Astrocyte of the cerebellum (primary cell): ENCODE measurements at places on chromosomes 5 and 9.

DNA sequence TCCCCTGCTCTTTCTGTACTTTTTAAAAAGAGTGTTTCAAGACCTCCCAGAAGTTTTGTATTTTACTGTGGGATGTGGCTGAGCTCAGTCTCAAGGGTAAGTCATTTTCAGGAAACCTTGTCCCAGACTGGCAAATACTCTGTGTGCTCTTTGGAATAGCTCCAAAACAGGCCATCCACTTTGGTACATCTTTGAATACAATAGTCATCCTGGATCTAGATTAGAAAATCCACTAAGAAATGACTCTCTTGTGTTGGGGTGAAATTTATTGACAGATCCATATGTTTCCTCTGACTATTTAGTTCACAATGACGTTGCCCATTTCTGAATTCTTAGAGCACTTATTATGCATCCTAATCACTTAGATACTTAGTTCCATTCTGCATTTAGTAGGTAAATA, 95.2 kb downstream of the PLCXD3 start:
- DNase-seq, result no peak

- DNase-seq, result peak; percentile 4
These were observed 59.4 kb upstream of the RAPGEF1 start for GRCh38 chr9:131799177-131799823.

GRCh38 chr5:134432677-134433359, 21.1 kb upstream of the CDKN2AIPNL start:
- no peak for DNase-seq

GRCh38 chr5:56610093-56610698, 205.2 kb upstream of the MAP3K1 start:
- no peak for DNase-seq

GRCh38 chr9:126794441-126794840, 10.4 kb upstream of the ZBTB43 start:
- no peak for DNase-seq

GRCh38 chr5:591746-592145, 20.4 kb upstream of the CEP72 start:
- no peak for DNase-seq

DNA sequence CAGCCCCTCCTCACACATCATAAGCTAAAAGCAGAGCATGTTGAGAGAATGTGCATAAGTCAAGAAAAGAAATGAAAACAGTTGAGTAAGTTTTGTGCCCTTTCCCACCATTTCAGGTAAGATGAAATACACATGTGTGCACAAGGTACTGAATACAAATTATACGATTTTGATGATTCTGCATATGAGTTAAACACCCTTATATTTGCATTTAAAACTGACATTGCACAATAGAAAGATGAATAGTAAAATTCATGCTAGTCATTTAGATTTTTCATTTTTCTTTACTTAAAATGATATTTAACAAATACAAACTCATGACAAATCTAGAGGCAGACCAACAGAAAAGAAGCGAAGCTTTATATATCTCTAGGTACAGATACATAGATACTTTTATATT, 24.9 kb upstream of the PSD2 start:
- no peak for DNase-seq

- DNase-seq, result no peak
These were observed 49.2 kb downstream of the COX7C start for GRCh38 chr5:86666981-86667380.

DNA sequence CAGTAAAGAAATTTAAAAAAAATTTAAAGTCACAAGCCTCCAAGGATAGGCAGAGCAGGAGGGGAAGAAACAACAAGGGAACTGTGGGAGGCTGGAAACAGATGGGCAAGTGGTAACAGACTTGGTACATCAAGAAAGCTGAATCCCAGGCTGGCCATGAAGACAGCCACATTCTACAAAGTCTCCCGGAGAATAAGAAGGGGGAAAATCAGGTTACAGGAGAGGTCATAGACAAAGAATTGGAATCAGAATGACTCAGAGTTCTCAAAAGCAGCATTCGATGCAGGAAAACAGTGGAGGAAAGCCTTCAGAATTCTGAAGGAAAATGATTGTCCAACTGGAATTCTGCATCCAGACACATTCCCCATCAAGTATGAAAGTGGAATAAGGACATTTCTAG, 129.7 kb downstream of the ADAMTS2 start:
- DNase-seq, result no peak

- no peak for DNase-seq
These were observed 16.8 kb upstream of the DAB2IP start for GRCh38 chr9:121634329-121635261.

GRCh38 chr9:131475956-131476776, 26.6 kb upstream of the POMT1 start:
- DNase-seq, result no peak

DNA sequence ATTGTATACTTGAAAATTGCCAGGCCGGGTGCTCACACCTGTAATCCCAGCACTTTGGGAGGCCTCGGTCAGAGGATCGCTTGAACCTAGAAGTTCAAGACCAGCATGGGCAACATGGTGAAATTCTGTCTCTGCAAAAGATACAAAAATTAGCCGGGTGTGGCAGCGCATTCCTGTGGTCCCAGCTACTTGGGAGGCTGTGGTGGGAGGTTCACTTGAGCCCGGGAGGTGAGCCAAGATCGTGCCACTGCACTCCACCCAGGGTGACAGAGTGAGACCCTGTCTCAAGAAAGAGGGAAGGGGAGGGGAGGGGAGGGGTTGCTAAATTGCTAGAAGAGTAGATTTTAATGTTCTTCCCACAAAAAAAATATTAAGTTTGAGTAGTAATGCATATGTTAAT, 53.2 kb downstream of the FNBP1 start:
- peak; percentile 43 for DNase-seq

DNA sequence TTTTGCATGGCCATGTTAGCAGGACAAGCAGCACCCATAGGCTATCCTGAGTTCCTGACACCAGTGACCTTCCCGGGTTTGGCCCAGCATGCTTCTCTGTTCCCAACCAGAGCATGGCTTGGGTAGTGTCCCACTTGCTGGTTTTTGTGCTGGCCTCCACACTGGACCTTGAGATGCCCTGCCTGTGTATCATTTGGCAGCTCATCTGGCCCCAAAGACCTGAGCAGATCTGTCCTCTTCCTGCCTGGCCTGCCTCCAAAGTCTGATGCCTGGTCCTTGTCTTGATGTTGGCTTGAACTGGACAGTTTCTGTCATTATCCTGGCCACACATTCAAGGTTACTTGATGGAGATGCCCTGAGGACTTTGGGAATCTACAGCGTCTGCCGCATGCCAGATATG, 590.7 kb upstream of the KLF4 start:
- DNase-seq, result no peak

- no peak for DNase-seq
These were observed 49.6 kb upstream of the PRDM9 start for GRCh38 chr5:23457780-23458179.

DNA sequence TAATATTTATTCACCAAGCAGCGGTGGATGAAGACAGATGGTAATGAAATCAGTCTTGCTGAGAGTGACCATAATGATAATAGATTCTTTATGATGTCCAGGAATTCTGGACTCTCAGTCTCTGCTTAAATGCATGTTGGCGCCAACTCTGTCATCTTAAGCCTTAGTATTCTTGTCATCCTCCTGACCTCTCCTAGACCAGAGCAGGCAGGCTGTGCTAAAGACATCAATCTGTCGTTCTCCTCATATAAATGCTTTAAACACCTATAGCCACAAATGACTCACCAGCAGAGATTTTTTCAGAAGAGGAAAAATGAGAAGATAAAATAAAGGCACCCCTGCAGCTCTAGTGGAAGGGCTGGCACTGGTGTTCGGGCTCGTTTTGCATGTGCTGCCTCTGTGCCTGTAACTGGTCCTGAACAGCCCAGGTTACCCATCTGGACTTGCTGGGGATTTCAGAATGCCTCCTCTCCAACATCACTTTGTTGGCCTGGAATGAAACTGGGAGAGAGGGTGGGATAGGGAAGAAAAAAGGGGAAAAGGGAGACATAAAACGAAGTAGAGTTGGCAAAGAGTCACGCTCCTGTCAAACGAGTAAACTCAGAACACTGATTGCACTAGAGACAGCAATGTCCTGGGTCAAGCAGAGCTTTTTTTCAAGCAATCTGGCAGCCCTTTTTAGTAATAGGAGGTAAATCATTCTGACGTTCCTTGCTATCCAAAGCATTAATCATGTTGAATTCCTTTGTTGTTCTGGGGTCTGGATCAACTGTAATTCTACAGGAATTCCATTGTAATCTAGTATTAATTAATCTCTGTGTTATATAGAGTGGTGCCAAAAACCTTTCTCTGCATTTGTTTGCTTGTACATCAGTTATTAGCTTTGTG, 195.5 kb upstream of the CLINT1 start:
- DNase-seq, result no peak

GRCh38 chr5:1217596-1218206, 7.5 kb upstream of the SLC6A18 start:
- DNase-seq, result no peak

DNA sequence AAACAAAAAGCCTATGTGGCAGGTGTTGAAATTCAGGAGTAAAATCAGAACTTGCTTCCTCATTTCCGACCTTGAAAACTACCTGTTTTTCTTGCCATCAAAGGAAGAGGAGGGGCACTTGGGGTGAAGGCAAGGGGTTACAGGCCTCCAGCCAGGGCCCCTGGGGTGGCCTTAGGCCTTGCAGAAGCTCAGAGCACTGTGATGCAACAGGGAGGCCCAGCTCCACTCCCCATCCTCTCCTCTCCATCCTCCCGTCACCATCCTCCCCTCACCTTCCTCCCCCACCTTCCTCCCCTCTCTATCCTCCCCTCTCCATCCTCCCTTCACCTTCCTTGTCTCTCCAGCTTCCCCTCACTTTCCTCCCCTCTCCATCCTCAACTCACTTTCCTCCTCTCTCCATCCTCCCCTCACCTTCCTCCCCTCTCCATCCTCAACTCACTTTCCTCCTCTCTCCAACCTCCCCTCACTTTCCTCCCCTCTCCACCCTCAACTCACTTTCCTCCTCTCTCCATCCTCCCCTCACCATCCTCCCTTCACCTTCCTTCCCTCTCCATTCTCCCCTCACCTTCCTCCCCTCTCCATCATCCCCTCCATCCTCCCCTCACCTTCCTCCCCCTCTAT, 111.6 kb downstream of the WNK2 start:
- no peak for DNase-seq

GRCh38 chr5:97728920-97729319, 545.9 kb upstream of the RIOK2 start:
- DNase-seq, result no peak

- DNase-seq, result no peak
These were observed 13.9 kb upstream of the SELENOP start for GRCh38 chr5:42825422-42826148.

- no peak for DNase-seq
These were observed 37.6 kb downstream of the SYK start for GRCh38 chr9:90839183-90839728.

DNA sequence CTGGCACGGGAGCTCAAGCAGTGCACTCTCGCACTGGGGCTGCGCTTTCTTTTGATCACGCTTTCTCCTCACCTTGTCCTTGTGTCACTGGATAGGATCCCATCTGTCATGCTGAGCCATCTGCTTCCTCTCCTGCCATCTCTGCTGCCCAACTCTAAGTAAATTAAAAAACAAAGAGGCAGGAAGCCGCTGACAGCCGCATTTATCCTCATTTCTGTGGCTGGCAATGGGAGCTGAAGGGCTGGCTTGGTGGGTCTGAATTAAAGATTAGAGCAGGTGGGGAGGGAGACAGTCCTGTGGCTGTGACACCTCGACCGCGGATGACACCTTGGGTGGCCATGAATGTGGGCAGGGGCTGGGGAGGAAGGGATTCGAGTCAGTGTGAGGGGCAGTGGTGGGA, 159.2 kb upstream of the ALDH1B1 start:
- DNase-seq, result no peak

DNA sequence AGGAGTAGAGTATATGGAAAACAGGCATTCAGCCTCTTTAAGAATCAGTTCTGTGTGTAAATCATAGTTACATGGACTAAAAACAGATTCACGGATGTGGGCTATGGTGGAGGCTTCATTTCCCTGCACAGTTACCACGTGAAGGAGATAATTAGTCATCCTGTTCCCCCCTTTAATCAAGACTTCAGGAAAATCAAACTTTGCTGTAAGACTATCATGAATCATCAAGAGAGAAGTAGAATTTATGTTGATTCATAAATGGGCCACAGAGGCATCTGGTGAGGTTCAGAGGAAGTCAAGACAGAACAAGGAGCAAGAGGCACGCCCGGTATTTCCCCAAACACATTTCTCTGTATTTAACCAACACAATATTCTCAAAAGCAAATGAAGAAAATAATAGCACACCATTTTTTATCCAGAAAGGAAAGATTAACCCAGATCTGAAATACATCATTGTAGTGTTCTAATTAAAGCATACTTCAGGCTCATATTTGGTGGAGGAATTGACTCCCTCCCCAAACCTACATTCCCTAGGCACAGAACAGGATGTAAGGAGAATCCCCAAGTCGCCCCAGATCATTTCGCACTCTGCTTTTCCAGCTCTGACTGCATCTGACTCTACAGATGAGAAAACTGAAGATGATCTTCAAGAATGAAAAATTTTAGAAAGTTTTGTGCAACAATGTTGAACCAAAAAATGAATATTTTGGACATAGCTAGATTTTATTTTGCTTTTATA, 175.8 kb upstream of the GAS1 start:
- DNase-seq, result no peak

GRCh38 chr9:131772940-131773339, 33.1 kb upstream of the RAPGEF1 start:
- DNase-seq, result no peak

GRCh38 chr9:122661416-122661815, at the start of gene OR1L1:
OR1L1 (plus strand) TSS chr9:122661716; CDS start chr9:122661716, 0 bp downstream.
- no peak for DNase-seq

DNA sequence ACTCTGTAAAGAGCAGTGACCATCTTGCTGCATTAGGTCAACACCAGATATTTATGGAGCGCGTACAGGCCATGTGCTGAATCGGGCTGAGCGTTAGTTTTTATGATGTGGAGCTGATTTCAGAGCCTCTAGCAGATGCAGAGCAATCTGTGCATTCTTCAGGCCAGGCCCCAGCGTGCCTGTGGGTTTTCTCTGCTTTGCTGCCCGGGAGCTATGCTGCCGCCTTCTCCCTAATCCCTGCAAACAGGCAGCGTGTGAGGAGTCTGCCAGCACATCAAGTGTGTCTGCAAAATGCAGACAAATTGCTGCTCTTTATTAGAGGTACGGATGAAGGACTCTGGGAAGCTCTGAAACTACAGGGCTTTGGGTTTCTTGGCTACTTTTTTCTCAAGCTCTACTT, 170.0 kb downstream of the NTRK2 start:
- peak; percentile 57 for DNase-seq
